ENCODE measurements at places on chromosomes 1 and 21. TPM values are rescaled to one million over a fixed set of nuclear protein-coding genes. Genes with fewer than 3 reads are reported as not detected.

The S100A7 gene
- not detected for total RNA-seq

The OR2M3 gene
- total RNA-seq = not detected

The RGSL1 gene
- total RNA-seq = not detected

The MCOLN3 gene
- 23.7 TPM for total RNA-seq

The ILDR2 gene
- total RNA-seq = 1.7 TPM

The EPHB2 gene
- total RNA-seq = 69.4 TPM

The COL11A1 gene
- total RNA-seq = 2.4 TPM

The PALMD gene
- total RNA-seq = 7.3 TPM

The RPF1 gene
- total RNA-seq = 40.5 TPM

- no peak for DNase-seq
- no peaks in the 10 kb centered on the region for H3K27me3 ChIP-seq
- H3K4me3 ChIP-seq = no peak overlapping the region
- no peaks in the 10 kb centered on the region for H3K4me1 ChIP-seq
- H3K27ac ChIP-seq = no peak overlapping the region
Measured at GRCh38 chr1:180415985-180416633, 86.3 kb downstream of the ACBD6 start.

DNA sequence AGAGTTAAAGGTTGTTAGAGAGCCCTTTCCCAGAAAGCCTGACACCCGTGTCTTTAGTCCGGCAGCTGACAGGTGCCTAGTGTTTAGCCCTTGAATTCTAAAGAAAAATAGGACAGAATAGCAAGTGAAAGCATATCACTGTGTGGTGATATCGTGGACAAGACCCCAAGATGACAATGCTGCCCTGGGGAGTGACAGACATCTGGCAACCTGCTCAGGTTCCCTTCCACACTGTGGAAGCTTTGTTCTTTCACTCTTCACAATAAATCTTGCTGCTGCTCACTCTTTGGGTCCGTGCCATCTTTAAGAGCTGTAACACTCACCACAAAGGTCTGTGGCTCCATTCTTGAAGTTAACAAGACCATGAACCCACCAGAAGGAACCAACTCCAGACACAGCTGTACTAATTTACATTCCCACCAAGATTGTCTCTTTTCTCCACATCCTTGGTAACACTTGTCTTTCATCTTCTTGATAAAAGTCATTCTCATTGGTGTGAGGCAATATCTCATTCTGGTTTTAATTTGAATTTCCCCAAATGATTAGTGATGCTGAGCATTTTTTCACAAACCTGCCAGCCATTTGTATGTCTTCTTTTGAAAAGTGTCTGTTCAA is 107.6 kb upstream of the SGIP1 start:
- no peaks in the 10 kb centered on the region for H3K4me1 ChIP-seq
- H3K27me3 ChIP-seq = peaks cover 7% of the 10 kb centered on the region
- H3K4me3 ChIP-seq = no peak overlapping the region
- DNase-seq = no peak

GRCh38 chr1:24954631-24955030 is 24.6 kb upstream of the RUNX3 start:
- H3K36me3 ChIP-seq = no peaks in the 10 kb centered on the region
- no peak overlapping the region for H3K27ac ChIP-seq
- peaks cover 11% of the 10 kb centered on the region for H3K27me3 ChIP-seq

DNA sequence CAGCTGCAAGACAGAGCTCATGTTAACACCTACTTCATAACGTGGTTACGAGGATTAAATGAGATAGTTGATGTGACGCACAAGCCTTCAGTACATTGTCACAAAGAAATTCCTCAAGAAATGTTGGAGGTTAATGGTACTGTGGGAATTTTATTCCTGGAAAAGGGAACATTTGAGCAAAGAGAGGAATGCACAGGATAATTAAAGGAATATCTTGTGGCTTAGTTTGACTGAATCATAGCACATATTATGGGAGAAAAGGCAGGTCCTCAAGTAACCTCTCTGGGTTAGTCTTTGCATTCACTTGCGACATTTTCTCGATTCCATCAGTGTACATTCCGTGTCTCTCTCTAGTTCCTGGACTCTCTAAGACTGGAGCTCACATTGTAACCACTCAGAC is 300.2 kb upstream of the DUSP10 start:
- no peaks in the 10 kb centered on the region for H3K27me3 ChIP-seq
- H3K36me3 ChIP-seq = no peaks in the 10 kb centered on the region
- no peak for DNase-seq
- H3K4me3 ChIP-seq = no peak overlapping the region

DNA sequence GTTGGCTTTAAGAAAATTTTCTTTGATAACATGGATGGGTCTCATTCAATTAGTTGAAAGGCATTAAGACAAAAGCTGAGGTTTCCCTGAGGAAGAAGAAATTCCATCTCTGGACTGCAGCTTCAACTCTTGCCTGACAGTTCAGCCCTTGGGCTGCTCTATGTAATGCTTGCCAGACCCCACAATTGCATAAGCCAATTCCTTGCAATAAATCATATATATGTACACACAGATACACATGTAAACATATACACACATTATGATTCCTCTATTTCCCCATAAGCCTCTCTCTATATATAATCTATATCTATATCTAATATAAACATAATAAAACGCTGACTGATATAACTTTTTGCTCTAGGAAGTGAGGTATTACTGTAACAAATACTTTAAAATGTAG is 301.5 kb upstream of the PRMT6 start:
- H3K4me1 ChIP-seq = no peaks in the 10 kb centered on the region
- DNase-seq = no peak
- H3K36me3 ChIP-seq = no peaks in the 10 kb centered on the region
- H3K27ac ChIP-seq = no peak overlapping the region
- no peaks in the 10 kb centered on the region for H3K27me3 ChIP-seq
- H3K4me3 ChIP-seq = no peak overlapping the region

DNA sequence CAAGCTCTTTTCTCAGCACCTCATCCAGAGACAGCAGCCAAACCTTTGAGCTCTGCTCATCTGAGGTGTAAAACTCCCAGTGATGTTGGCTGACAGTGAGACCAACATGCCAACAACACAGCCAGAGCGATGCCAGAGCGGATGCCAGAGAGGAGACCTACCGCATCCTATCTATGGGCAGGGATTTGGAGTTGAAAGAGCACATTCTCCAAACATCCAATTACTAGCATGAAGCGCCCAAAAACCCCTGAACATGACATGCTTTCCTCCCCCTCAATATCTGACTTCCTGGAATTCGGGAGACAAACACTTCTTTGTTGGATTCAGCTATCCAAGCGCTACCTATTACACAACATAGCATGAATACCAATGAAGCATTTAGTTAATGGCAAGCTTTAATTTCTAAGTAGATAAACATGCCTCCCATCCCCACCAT is 23.1 kb upstream of the PAXBP1 start:
- no peaks in the 10 kb centered on the region for H3K27me3 ChIP-seq
- H3K27ac ChIP-seq = no peak overlapping the region
- H3K4me1 ChIP-seq = peaks cover 9% of the 10 kb centered on the region
- no peak for DNase-seq

GRCh38 chr1:2496087-2496622 is 20.1 kb downstream of the PLCH2 start:
- no peaks in the 10 kb centered on the region for H3K36me3 ChIP-seq
- H3K4me1 ChIP-seq = no peaks in the 10 kb centered on the region
- DNase-seq = no peak
- no peak overlapping the region for H3K4me3 ChIP-seq
- peaks cover 7% of the 10 kb centered on the region for H3K27me3 ChIP-seq

- H3K36me3 ChIP-seq = no peaks in the 10 kb centered on the region
- no peak overlapping the region for H3K4me3 ChIP-seq
- H3K4me1 ChIP-seq = peaks cover 9% of the 10 kb centered on the region
- DNase-seq = no peak
- H3K27me3 ChIP-seq = peaks cover 42% of the 10 kb centered on the region
Measured at GRCh38 chr1:175679981-175680652, 63.3 kb downstream of the TNR start.

DNA sequence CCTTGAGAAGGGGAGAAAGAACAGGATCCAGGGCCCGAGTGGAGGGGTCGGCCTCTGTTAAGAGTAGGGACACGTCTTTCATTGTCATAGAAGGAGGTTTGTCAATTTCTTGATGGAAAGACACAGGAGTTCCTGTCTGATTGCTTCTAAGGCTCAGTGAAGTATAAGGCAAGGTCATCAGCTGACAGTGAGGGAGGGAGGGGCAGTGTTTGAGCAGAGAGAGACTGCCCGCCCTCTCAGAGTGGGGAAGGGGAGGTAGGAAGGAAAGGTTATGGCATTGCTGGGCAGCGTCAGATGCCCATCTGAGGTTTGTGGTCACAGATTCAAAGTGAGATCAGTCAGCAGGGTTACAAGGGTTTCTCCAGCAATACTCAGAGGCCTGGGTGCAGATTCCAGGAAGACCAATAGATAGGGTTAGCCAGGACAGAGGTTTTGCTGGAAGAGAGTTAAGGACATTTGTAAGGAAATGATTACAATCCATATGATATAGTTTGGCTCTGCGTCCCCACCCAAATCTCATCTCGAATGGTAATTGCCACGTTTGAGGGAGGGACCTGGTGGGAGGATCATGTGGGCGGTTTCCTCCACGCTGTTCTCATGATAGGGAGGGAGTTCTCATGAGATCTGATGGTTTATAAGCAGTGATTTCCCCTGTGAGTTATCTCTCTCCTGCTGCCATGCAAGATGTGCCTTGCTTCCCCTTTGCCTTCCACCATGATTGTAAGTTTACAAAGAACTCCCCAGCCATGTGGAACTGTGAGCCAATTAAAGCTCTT is 127.2 kb upstream of the GJB5 start:
- peaks cover 36% of the 10 kb centered on the region for H3K27me3 ChIP-seq
- H3K4me1 ChIP-seq = no peaks in the 10 kb centered on the region
- no peak overlapping the region for H3K4me3 ChIP-seq
- no peak for DNase-seq
- H3K27ac ChIP-seq = no peak overlapping the region

DNA sequence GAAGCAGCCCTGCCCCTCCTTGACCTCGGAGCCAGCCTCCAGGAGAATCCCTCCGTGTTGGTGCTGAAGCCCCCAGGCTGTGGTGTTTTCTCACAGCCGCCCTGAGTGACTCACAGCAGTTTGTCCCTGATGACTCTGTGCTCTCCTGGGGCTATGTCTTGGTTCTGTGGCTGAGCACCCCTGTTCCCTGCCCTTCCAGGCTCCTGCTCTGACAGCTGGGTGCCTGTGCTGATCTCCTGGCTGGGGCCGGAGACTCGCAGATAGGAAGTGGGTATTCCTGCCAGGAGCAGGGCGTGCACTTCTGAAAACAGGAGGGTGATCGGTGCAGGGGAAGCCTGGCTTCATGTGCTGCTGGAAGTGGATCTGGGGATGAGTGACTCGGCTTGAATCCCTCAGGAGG is 34.5 kb downstream of the POFUT2 start:
- H3K36me3 ChIP-seq = no peaks in the 10 kb centered on the region
- no peak overlapping the region for H3K4me3 ChIP-seq
- H3K4me1 ChIP-seq = peaks cover 13% of the 10 kb centered on the region
- H3K27ac ChIP-seq = no peak overlapping the region
- H3K27me3 ChIP-seq = peaks cover 10% of the 10 kb centered on the region

DNA sequence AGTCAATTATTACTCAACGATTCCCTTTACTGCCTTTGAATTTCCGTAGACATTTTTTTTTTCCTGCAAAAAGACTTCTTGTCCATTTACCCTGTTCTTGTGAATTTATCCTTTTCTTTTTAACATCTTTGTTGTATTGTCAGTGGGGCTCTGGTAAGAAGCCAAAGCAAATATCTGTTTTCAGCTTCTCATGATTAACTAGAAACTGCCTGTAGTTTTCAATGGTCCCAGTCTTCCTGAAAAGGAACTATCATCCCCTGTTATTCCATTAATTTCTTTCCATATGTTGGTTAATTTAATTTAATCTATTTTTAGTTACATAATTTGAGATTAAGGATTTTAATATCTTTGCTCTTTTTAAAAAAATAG is 28.0 kb downstream of the SH3BGR start:
- no peak for DNase-seq
- H3K4me3 ChIP-seq = no peak overlapping the region
- peaks cover 3% of the 10 kb centered on the region for H3K4me1 ChIP-seq
- no peaks in the 10 kb centered on the region for H3K27me3 ChIP-seq
- no peak overlapping the region for H3K27ac ChIP-seq

DNA sequence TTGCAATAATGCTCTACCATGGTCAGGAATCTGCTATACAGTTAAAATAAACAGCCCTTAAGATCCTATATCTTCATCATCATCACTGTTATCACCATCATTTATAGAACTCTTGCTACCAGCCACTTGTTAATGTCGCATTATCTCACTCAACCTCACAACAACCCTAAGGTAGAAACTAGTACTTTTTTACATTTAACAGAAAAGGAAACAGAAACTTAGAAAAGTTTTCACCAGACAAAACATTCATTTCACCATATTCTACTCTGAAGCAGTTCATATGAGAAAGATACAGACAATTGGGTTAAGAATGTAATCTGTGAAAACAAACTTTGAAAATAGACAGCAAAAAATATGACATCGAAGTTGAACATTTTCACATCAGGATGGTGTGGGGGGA is 262.6 kb downstream of the ATG4C start:
- H3K4me1 ChIP-seq = peaks cover 11% of the 10 kb centered on the region
- peaks cover 9% of the 10 kb centered on the region for H3K27me3 ChIP-seq
- no peaks in the 10 kb centered on the region for H3K36me3 ChIP-seq
- no peak overlapping the region for H3K27ac ChIP-seq

- H3K36me3 ChIP-seq = no peaks in the 10 kb centered on the region
- H3K4me1 ChIP-seq = peaks cover 7% of the 10 kb centered on the region
Measured at GRCh38 chr1:7594002-7594713, 176.9 kb upstream of the VAMP3 start.

DNA sequence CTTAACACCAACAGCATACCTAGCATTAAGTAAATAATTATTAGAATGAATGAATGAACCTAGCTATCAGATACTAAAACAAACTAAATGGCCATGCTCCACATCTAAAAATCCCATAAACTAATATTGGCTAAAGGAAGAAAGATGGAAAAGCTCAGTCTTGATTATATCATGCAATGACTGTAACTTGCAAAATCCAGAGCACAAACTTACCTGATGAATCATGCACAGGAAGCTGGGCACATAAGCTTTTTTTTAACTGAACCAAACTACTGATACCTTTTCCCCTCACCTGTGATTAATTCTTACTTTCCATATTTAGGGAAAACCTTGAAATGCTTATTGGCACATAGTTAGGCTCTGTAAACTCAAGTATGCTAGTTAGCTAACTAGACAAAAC is 70.2 kb downstream of the KIF14 start:
- H3K27me3 ChIP-seq = no peaks in the 10 kb centered on the region
- peaks cover 7% of the 10 kb centered on the region for H3K4me1 ChIP-seq
- H3K4me3 ChIP-seq = no peak overlapping the region
- no peaks in the 10 kb centered on the region for H3K36me3 ChIP-seq
- H3K27ac ChIP-seq = no peak overlapping the region

All from progenitor cell of endocrine pancreas (in vitro differentiated cells).